Cardiac fibroblast (primary cell): ENCODE measurements at places on chromosomes 4 and X.
A peak's percentile ranks its signal among the peaks of the same experiment; 100 is the strongest.

DNA sequence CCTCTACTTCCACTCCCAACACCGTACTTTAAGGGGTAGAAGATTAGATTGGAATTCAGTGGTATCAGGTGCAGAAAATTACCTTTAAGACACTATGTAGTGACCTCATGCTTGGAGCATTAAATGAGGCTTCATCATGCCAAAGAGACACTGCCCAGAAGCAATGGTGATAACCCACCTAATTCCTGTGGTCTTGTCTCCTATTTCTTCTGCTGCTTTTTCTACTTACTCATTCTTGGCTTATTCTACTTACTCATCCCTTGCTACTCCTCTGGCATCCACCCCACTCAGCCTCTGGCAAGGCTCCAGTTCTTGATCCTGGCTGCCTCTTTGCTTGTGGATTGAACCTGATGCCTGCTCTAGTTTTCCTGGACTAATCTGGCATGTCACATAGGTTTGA, 62.3 kb upstream of the ADAMTS3 start:
- DNase-seq = peak; percentile 51

- DNase-seq = peak; percentile 18
These were observed 37.2 kb downstream of the LRP2BP start for GRCh38 chr4:185358514-185358913.

GRCh38 chrX:70755850-70756249, 152.7 kb downstream of the TEX11 start:
- DNase-seq = no peak

- DNase-seq = peak; percentile 20
These were observed 191.0 kb upstream of the NPY2R start for GRCh38 chr4:155017426-155017825.

DNA sequence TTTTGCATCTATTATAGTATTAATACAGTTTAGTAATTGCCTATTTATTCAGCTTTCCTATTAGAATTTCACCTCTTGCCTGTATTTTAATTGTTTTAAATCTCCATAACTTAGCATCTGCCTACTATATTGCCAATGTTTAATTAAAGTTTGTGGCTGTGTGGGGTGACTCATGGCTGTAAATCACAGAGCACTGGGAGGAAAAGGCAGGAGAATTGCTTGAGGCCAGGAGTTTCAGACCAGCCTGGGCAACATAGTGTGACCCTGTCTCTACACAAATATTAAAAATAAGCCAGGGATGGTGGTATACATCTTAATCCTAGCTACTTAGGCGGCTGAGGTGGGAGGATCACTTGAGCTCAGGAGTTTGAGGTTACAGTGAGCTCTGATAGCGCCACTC, 14.5 kb upstream of the CCSER1 start:
- DNase-seq = no peak

DNA sequence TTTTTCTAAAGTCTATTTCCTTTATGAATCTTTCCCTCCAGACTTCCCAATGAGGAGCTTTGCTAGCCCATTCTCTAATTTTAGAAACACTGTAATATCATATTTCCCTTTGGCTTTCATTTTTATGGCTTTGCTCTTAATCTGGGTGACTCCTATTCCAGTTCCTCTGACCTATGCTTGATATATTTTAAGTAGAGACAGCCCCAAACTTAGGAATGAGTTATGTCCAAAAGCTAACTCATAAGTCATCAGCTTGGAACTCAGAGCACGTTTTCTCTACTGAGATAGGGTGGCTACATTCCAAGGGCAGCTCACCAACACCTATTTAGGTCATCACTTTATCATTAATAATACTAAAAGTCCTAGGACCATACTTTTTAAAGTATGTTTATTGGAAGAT, 77.8 kb downstream of the OR13H1 start:
- DNase-seq = no peak

DNA sequence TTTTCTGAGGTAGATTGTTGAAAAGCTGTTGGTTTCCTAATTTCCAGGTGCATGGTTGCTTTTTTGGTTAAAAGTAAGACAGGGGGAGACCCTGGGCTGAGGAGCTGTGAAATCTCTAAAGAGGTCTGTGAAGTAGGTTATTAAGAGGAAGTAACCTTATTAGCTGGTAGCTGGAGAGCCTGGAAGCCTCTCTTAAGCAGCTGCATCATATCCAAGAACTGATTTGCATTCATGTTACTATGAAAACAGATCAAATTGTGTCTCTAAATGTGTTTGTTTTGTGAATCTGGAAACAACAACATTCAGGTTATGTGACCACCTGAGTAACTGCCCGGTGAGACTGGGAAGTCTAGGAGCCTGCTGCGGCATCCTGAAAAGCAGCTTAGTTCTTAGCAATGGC, 54.1 kb downstream of the ARHGAP10 start:
- DNase-seq = peak; percentile 38

DNA sequence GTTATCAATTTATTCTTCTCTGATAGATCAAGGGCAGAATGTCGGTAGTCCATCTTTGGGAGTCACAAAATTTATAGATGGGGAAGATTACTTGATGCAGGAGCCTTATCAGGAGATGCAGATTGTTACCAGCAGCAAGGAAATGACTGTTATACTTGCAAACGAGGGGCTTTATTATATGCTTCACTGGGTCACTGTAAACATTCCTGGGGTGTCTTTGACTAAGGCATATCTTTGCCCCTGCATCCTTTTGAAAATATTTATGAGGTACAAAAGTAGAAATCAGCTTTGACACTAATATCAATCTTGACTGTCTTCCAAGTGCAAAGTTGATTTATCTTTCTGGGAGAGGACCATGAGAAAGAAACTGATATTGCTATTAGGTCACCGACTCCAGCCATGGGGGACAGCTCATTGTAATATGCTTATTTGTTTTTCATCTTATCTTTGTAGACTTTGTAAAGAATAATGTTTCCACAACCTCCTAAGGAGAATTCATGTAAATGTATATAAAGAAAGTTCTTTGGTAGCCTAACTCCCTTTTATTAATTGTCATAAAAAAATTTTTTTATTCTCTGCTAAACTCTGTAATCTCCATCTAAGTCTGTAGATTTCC, 177.3 kb upstream of the EMCN start:
- no peak for DNase-seq

DNA sequence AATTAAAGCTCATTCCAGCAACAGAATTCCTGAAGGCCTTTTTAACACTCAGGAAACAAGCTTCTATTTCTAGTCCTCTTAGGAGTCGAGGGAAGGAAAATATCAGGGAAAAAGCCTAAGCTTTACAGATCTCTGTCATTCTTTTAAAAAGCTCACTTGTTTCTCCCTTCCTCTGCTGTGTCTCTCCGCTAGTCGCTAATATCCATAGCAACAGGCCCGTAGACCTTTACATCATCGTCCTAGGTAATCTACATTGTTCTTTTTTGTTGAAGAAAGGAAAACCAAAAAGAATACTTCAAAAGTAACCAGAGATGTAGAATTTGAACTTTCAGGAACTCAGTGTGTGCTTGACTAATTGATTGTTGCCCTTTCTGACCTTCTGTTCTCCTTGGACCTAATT, 45.9 kb upstream of the MTMR1 start:
- DNase-seq = no peak

- DNase-seq = peak; percentile 49
These were observed 35.7 kb upstream of the FAM241A start for GRCh38 chr4:112109360-112110058.

- no peak for DNase-seq
These were observed 17.1 kb downstream of the SPON2 start for GRCh38 chr4:1155314-1155713.

- DNase-seq = no peak
These were observed 292.8 kb upstream of the BOD1L1 start for GRCh38 chr4:13920111-13920875.

- DNase-seq = no peak
These were observed 152.3 kb downstream of the NEK1 start for GRCh38 chr4:169460081-169460480.

- no peak for DNase-seq
These were observed 37.2 kb downstream of the MTM1 start for GRCh38 chrX:150605603-150606002.

DNA sequence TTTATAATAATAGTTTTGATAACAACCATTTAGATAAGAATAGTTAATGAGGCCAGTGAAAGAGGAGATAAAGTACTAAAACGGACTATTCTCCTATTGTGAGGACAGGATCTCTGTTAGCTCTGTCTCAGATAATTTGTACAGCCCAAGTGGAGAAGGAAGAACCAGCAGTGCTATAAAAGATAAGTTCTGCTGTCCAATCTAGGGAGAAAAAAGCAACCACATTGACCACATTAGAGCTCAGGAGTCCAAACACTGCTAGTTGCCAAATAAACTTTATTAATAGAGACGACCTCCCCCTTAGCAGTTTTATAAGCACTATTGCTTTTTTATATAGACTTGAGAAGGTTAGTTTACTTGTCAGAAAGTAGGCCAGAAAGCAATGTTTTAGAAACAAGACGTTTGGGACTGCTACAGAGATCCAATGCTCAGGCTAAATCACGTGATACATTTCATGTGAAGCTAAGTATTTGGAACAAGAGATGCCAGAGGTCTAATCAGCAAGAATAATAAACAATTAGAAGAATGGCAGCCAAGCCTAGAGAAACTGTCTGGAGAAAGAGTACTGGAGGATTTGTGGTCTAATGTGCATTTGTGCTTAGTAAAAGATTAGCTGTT, 15.9 kb downstream of the IL15 start:
- DNase-seq = peak; percentile 74

- peak; percentile 60 for DNase-seq
These were observed 63.2 kb downstream of the CD40LG start for GRCh38 chrX:136711147-136711546.

- DNase-seq = no peak
These were observed 157.7 kb downstream of the CBR4 start for GRCh38 chr4:168852387-168852786.

DNA sequence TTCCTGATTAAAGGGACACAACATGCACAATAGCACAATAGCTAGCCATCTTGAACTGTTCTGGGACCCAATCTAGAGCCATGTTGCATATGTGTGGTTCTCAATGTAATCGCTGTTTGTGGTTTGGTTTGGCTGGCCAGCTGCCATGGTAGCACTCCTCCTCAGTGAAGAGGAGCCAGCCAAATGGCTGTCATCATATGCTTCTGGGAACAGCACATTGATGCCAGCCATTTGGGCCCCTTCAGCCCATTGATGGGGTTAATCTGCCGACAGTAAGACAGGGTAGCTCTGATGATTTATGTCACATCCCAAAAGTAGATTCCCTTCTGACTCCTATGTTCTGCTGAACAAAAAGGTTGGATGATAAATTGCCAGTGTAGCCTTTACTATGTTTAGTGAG, 48.5 kb downstream of the AWAT2 start:
- peak; percentile 83 for DNase-seq

- no peak for DNase-seq
These were observed 954.0 kb upstream of the TENM3 start for GRCh38 chr4:181289198-181289597.

DNA sequence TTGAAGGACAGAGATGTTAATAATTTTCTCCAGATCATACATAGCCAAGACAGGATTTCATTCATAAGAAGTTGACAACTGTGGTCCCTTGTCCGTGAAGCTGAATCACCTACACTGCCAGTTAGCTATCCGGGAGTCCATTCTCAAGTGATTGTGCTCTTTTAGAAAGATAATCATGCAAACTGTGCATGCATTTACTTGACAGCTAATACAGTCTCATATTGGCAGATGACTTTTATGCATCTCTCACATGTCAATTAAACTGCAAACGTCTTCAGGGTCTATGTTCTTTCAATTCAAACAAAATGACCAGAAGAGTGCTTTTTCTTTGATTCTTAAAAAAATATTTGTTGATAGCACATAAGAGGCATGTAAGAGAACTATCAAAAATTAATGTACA, 1572.9 kb downstream of the C4orf33 start:
- DNase-seq = no peak

- no peak for DNase-seq
These were observed 20.7 kb upstream of the SLC25A6 start for GRCh38 chrX:1412551-1413161.

DNA sequence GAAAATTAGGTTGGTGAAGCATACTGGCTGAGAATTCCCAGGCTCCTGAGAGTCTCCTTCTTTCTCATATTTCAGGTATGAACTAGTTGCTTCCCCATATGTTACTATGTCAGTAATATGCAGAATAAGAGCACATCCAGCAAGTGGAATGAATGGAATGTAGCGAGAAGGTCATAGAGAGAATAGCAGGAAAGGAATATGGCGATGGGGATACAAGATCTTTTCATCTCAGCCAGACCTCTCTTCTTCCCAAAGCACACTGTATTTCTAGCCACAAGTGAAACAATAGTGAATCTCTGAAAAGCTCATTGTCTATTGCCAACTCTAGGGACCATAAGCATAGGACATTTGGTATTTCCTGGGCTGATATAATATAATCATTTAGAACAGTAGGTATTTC, 54.6 kb upstream of the MMAA start:
- DNase-seq = no peak

DNA sequence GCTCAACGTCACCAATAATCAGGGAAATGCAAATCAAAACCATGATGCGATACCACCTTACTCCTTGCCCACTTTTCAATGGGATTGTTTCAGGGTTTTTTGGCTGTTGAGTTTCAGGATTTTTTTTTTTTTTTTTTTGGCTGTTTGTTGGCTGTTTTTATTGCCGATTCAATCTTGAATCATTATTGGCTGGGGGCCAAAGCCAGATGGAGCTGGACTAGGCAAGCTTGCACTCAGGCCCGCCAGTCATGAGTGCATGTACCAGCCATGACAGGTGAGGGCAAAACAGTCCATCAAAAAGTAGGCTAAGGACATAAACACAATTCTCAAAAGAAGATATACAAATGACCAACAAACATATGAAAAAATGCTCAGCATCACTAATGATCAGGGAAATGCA, 13.3 kb downstream of the YIPF7 start:
- no peak for DNase-seq

DNA sequence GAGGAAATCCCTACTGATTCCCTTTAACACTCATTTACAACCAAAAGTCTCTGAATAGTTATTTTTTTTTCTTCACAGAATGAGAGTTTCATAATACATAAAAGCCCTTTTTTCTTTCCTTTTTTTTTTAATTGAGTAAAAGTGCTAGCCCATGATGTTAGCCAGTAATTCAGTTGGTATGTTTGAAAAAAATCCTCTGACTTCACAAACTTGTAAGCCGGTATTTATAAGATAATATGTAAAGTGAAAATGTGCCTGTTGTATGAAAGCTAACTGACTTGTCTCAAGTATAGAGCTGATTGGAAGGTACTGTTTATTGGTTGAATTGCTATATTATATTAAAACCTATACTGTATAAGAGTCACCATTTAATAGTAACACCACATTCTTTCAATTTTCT, 70.2 kb upstream of the NEIL3 start:
- DNase-seq = peak; percentile 33

GRCh38 chrX:24207826-24208225, 58.3 kb downstream of the ZFX start:
- DNase-seq = peak; percentile 21

GRCh38 chrX:6159468-6159867, 69.2 kb downstream of the NLGN4X start:
- no peak for DNase-seq

DNA sequence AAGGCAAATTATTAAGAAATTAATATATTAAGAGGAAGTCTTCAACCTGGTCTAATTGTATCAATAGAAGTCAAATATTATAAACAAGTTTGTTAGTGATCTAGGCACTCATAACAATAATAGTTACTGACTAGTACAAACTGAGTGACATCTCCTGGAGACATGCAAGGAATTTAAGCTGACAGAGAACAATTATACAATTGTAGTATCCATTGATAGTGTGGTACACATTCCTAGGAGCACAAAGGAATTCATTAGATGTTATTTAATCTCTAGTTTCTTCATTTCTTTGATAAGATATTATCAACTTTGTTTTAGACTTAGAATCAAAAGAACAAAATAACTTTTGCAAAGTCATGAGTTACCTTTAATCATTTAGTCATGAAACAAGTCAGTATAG, 1048.6 kb downstream of the PCDH7 start:
- no peak for DNase-seq
